Stimulated activated CD4-positive, alpha-beta T cell treated with anti-CD3 and anti-CD28 coated beads, Interleukin-1b, Interleukin-23, amount 100 ng/mL, for 24 hours (primary cell): ENCODE measurements at places on chromosomes 7 and 10.

DNA sequence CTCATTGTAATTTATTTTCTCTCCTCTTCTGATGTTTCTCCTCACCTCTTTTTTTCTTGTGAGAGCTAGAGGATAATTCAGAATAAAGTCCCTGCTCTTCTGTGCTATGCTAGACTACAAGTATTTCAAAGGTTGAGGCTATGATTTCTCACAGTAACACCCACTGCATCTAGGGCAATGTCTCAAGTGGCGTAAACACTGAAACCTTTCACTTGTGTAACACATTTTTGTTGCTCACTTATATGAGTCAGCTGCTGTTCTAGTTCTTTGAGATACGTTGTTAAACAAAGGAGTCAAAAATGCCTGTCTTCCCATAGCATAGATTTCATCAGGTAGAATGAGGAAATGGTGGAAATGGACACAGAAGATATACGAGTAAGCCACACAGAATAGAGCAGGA lies 305.1 kb upstream of the PITRM1 start:
- no peak for DNase-seq

DNA sequence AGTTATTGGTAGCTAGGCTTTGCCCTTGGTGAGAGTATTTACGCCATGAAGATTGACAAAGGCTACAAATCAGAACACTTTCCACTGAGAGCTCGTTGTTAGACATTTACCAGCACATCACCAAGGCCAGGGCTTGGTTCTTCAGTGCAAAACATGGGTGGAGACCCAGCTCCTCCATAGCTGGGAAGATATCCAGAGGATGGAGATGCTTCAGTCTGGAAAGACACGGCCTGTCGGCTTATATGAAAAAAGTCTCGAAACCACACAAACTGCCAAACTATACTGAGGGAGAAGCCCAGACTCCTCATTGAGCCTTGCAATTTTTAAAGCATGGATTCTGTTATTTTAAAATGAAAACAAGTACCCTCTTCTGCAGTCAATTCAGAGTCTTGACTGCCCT lies 83.4 kb upstream of the ANLN start:
- no peak for DNase-seq

DNA sequence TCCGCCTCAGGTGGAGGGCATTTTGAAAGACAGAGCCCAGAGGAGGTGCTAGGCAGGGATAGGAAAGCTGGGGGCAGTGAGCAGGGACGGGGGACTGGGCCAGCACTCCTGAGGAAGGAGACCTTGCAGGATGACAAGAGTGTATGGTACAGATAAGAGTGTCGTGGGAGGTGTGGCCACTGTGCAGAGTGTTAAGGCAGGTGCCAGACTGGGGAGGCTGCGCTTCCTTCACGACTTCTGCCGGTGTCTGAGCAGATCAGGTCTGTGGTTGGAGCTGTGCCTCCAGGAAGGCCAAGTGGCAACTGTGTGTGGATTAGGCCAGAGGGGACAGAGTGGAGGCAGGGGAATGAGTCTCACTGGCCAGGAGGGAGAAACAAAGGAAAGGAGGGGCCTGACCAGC lies 161.7 kb downstream of the HIBADH start:
- DNase-seq = no peak

GRCh38 chr7:80318081-80318480 lies 183.4 kb downstream of the GNAI1 start:
- DNase-seq = no peak

DNA sequence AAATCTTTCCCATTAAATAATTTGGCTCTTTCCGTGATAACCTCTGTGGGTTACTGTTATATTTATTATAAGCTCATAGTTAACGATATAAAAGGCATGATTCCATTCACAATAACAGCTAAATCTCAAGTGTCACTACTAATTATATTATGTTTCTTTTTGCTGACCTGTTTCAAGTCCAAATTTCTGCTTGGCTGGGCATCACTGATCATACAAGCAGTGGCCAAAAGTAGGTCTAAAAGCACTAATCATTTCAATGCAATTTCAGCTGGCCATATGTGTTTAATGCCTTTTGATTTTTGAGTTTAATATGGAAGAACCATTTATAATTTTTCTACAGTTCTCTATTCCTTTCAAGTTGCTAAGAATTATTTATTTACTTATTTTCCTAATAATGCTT lies 110.7 kb downstream of the SEMA3A start:
- DNase-seq = no peak

- no peak for DNase-seq
Observed at GRCh38 chr7:102050864-102051460, 233.5 kb downstream of the CUX1 start.

- no peak for DNase-seq
Observed at GRCh38 chr10:9172276-9172675, 1117.8 kb downstream of the GATA3 start.
